ENCODE measurements at places on chromosomes 11 and 22.

DNA sequence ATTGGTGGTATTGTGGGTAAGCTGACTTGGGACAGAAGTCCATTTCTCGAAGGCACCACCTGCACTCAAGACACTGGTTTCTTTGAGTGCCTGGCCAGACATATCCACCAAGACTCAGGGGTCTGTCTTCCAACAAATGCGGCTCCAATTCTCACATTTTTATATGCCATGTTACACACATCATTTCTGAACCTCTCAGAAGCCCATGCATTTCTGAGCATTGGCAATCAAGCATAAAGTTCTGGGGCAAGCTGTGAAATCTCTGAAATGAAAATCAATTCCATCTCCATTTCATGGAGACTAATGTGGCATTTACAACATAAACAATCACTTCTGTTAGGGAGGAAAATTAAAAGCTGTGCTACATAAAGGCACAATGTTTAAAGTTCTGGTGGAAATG is 243.7 kb downstream of the KIRREL3 start:
- DNase-seq: no peak

- no peak for DNase-seq
Observed at GRCh38 chr11:16976379-16976778, 37.8 kb downstream of the PLEKHA7 start.

DNA sequence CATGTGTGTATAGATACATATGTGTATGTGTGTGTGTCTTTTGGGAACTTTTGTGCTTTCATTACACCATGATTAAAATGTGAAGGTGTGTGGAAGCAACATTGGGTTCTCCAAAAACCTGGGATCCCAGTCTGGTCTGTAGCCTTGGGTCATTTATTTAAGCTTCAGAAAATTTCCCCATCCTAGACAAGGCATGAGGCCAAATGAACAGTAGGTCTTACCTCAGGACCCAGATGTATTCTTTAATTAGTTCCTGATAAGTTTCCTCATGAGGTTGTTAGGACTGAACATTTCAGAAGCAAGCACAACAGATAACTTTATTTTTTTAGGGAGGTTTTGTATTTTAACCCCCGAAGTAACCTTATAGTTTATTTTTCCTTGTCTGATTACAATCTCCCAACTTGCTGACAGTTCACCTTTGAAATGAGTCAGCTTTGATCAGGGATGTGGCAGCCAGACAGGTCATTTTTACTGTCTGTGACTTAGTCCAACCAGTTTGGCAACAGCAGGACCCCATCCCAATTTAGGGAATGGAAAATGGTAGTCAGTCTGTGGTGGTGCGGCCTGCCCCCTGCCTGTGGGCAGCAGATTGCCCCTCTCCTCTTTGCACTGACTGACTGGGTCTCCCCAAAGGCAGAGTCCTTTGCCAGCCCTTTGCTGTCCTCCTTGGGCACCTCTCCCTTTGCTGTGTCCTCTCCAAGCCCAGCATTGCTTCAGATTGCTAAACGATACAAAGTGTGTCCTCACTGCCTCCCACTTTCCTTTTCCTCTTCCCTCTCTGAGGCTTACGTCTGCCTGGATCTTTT is 88.3 kb downstream of the NAV2 start:
- DNase-seq: no peak

DNA sequence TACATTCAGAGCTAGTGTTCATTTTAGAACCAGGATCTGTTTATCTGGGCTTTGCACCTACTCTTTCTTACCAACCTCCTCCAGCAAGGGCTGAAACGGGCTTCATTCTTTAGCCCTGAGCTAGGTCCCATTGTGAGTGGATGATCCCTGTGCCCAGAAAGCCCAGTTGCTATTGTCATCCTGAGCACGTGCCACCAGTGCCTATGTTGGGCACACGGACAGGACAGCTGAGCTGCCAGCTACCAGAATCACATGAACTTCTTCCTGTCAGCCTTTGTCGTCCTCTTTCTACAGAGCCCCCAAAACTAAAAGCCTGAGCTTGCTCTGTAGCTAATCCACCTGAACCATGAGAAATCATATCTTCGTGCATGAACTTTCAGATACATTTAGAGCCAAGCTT is 74.4 kb upstream of the NTM start:
- no peak for DNase-seq

DNA sequence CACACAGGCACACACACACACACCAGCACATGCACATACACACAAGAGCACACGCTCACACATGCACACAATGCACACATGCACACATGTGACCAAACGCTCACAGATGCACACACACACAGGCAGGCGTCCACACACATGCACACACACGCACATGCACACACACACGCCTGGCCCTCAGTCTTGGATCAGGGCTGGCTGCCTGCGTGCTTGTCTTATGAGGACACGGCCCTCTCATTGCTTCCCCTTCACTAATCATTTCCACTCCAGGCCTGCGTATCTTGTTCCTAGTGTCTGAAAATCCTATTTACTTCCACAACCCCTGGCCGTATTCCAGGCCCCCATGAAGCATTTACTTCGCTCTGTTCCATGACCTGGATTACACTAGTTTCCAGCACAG is 740.5 kb downstream of the BRD1 start:
- no peak for DNase-seq

GRCh38 chr11:65945941-65946558 is 770 bp downstream of the TSGA10IP start:
- DNase-seq: no peak

- DNase-seq: no peak
Observed at GRCh38 chr22:19482297-19482696, 2.6 kb downstream of the CDC45 start.

DNA sequence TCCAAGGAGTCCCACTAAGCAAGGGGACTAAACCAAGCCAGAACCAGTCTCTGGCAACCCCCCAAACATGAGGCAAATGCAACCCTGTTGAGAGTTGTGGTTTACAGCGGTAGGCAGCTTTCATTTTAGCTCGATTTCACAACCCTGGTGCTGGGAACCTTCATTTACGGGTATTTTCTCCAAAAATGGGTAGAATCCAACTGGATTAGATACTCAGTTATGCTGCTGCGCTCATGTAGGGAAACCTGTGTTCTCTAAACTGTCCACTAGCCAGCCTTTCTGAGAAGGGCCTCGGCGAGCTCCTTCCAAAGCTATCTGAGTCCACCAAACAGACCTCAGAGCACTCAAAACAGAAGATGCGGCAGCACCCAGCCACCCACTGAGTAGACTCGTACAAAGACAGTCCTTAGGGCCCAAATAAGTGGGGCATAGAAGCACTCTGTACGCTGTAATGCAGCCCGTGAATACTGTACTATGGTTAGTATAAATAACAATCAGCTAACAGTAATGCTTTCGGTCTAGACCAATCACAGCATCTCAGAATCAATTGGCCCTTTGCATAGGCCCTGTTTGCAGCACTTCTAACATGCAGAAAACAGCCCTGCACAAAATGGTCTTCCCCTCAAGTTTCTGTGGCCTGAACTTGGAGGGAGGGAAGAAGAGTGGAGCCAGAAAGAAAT is 104.7 kb downstream of the ETS1 start:
- DNase-seq: peak; percentile 56

- no peak for DNase-seq
Observed at GRCh38 chr11:72478669-72479068, 44.3 kb upstream of the CLPB start.

GRCh38 chr22:38869663-38870062 is 2.4 kb downstream of the CBX6 start:
- no peak for DNase-seq

DNA sequence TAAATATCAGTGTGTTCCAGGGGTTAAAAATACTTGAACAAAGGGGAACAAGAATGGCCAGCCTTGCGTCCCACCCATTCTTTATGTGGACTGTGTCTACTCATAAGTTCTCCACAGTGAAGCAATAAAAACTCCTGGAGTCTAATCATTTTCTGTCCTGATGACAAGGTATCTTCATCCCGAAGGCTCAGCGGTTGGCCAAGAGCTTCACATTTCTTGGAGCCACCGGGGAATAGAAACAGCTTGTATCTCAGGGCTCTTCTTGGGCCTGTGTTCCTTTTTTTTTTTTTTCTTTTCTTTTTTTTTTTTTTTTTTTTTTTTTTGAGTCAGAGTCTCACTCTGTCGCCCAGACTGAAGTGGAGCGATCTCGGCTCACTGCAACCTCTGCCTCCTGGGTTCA is 36.8 kb upstream of the ADORA2A start:
- DNase-seq: no peak

DNA sequence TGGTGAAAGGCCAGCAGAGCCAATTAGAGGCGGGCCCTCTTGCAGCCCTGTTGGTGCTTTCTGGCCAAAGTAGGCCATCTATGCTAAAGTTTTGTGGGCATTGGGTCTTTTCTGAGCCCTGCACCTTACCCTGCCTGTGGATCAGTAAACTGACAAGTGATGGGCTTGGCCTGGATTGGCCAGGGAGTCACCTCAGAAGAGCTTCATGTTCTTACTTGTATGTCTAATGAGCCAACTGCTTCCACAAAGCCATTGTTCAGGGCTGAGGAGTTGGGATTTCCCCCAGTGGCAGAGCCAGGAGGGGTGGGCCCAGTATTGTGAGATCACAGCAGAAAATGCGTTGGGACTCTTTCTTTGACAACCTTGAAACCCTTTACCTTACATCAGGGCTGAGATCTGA is 90.4 kb downstream of the CWC15 start:
- no peak for DNase-seq

DNA sequence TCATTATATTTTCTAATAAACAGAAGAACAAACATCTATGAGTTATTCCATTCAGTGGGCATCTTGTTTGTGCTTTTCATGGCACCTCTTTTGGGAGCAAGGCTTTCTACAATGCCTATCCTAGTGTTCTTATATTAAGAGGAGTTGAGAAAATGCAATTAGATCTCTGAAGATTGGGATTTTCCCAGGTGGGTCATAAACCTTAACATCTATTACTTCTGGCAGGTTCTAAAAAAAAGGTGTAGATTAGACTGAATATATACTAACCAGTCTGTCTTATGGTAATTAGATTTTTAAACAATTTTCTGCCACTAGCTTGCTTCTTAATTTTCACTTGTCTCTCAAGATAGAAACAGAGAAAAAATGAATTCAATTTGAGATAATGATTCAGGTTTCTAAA is 128.3 kb downstream of the NAV2 start:
- no peak for DNase-seq

GRCh38 chr11:97610854-97611253 is 1221.0 kb downstream of the JRKL start:
- no peak for DNase-seq

DNA sequence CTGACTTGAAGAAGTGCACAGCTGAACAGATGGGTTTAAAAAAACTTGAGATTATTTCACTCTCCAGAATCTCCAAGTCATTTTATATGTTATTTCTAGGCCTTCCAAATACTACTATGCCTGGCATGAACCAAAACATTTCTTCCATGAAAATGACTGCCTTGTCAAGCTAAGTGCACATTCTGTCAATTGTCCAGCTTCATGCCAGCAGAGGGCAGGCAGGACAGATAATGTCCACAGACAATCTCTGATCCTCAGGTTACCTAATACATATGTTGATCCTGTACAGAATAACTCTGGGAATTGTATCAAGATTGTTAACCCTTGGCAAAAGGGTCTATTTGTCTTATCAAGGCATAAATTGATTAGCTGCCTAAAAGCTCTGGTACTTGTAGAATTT is 229.5 kb downstream of the AASDHPPT start:
- no peak for DNase-seq

GRCh38 chr11:13367115-13367514 is 89.5 kb downstream of the BMAL1 start:
- no peak for DNase-seq

Measured in CD4-positive, alpha-beta T cell treated with Interleukin-17A for 4 hours (primary cell).